ENCODE measurements at places on chromosomes 7 and 10. TPM values are rescaled to one million over a fixed set of nuclear protein-coding genes. Genes with fewer than 3 reads are reported as not detected.

GRCh38 chr7:43164757-43165156 lies 52.3 kb downstream of the HECW1 start:
- DNase-seq: no peak

DNA sequence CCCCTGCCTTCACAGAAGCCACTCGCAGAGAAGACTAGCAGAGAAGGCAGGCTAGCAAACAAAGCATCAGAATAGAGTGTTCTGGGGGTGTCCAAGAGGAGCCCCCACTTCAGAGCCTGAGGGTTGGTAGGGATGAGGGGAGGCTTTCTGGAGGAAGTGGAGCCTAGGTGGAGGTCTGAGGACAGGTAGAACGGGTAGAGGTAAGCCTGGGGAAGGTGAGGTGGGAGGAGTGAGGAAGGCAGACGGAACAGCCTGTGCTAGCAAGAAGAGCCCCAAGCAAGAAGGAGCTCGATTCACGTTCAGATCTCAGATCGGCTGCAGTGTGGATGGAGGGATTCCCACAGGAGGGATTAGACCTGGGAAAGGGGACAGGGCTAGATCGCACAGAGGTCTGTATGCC lies 66.0 kb upstream of the DUSP5 start:
- no peak for DNase-seq

DNA sequence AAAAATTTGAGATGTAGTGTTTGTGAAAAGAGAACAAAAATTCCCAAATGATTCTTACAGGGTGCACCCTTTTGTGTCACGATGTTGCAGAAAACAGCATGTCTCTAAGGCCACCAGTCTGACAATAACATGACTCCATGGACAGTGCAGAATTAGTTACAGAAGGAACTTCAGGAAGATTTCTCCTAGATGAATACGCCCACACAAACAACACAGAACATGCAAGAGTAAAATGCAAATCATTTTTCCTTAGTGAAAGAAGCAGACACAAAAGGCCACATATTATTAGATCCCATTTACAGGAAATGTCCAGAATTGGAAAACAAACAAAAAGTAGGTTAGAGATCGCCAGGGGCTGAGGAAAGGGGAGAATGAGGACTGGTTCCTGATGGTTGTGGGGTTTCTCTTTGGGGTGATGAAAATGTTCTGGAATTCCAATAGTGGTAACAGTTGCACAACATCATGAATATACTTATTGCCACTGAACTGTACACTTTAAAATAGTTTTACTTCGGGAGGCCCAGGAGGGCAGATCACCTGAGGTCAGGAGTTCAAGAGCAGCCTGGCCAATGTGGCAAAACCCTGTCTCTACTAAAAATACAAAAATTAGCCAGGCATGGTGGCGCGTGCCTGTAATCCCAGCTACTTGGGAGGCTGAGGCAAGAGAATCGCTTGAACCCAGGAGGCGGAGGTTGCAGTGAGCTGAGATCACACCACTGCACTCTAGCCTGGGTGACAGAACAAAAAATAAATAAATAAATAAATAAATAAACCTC lies 10.2 kb downstream of the ZC3HAV1 start:
- DNase-seq: no peak

GRCh38 chr7:7705318-7705717 lies 13.1 kb downstream of the RPA3 start:
- no peak for DNase-seq

Gene TAS2R41
- 0.34 TPM for total RNA-seq

Gene TBC1D12
- total RNA-seq: 18.5 TPM

Measured in mucosa of descending colon (tissue), 3 donors.